ENCODE measurements at places on chromosomes 6 and 20. TPM values are rescaled to one million over a fixed set of nuclear protein-coding genes. Genes with fewer than 3 reads are reported as not detected.
A peak's percentile ranks its signal among the peaks of the same experiment; 100 is the strongest.

- DNase-seq: no peak
These were observed 23.4 kb downstream of the RRBP1 start for GRCh38 chr20:17658648-17658993.

GRCh38 chr20:32977281-32978008, 26.8 kb downstream of the SUN5 start:
- DNase-seq: no peak

GRCh38 chr6:36349240-36349639, 12.6 kb upstream of the BNIP5 start:
- peak; percentile 60 for DNase-seq

DNA sequence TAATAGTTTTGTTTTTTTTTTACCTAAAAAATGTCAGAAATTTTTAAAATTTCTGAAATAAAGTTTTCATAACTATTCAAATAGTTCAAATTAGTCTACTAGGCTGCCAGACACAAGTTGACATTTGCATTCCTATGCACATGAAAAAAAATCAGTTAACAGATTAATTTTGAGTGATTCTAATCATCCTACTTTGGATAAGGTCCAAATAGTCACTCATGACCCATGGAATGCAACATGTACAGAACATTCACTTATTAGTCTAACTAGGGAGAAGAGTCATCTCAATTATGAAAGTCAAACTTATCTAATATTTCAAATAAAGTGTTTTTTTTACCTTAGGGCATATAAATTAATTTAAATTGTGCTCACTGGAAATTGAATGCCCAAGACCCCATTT, 390.2 kb downstream of the EPM2A start:
- no peak for DNase-seq

DNA sequence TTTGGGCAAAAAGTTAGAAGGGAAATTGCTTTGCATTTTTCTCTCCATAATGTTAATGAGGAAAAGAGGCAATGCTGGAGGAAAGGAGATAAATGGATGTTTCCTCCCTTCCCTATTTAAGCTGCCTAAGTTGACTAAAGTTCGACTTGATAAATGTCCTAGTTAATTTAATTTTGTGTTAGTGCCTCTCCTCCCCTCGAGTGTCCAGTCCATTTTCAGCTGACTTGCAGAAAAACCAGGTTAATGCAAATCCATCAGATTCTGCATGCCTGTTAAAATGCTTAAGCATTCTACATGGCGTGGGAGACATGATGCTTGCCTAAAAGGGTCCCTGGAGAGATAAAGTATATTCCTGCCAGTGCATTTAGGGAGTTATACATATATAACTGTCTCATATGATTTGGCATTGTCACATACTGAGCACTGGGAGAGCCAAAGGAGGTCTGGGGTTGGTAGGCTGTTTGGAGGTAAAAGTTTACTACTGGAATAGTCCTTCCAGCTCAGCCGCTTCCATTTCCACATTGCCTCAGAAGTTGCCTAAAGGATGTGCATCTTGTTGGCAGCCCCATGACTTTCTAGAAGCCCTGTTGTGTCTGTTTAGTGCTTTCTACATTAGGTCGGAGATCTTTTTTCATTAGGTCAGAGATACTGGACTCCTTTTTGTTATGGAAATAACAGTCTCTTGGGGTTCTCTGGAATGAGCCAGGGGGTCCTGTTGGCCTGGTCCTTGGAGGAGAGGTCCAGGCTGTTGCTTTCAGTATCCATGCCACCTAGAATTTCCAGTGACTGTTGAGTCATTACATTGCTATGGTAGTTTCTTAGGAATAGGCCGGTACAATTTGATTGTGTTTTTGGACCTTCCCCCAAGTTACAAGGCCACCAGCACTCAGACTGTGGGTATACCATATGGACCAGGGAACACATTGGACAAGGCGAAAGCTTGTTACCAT, 30.4 kb downstream of the JARID2 start:
- no peak for DNase-seq

- DNase-seq: no peak
These were observed 26.3 kb downstream of the GNL1 start for GRCh38 chr6:30530014-30530413.

GRCh38 chr6:33419580-33420490, at the start of gene SYNGAP1:
Gene SYNGAP1, plus strand, starts transcription at chr6:33420065. Its CDS starts 200 bp downstream, at chr6:33420265.
- no peak for DNase-seq

DNA sequence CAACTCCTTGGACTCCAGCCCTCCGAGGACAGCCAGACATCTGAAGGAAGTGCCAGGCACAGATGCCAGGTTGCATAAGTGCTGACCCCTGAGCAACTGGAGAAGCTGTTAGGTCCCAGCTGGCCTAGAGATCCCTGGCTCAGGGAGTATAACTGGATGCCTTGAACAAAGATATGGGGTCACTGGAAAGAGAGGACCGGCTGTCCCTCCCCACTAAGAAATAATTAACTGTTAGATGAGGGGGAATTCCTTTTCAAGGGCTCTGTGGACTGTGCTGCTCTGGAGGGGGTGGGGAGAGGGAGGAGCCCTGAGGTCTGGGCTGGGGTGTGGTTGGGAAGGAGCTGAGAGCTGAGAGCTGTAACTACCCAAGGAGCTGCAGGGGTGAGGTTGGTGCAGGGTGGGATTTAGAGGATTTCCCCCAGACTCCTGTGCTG, 39.6 kb downstream of the HLA-F start:
- DNase-seq: no peak

DNA sequence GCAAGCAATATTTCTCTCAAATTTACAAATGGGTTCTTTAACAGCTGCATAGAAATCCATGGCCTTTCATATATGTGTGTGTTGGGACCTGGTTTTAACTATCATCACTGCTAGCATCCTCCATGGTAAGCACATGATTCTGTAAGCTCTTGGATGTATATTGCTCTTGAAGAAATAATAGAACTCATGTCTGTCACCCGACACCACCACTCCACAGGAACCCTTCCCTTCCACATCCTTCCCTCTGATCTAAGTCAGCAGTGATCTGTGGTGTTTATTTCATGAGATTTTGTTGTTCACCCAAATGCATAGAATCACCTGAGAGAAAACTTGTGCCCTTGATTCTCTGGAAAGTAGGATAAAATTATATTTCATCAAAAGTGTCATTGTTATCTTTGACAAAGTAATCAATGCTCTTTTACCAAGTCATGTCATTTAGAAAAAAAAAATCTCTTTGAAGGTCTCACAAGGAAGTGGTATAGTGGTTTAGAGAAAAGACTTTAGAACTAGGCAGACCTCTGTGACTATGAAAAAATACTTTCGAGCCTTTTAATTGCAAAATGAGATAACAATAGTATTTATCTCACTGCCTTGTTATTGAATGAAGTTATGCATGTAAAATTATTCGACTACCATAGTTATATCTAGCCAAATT, 649.8 kb upstream of the SLC35B3 start:
- no peak for DNase-seq

DNA sequence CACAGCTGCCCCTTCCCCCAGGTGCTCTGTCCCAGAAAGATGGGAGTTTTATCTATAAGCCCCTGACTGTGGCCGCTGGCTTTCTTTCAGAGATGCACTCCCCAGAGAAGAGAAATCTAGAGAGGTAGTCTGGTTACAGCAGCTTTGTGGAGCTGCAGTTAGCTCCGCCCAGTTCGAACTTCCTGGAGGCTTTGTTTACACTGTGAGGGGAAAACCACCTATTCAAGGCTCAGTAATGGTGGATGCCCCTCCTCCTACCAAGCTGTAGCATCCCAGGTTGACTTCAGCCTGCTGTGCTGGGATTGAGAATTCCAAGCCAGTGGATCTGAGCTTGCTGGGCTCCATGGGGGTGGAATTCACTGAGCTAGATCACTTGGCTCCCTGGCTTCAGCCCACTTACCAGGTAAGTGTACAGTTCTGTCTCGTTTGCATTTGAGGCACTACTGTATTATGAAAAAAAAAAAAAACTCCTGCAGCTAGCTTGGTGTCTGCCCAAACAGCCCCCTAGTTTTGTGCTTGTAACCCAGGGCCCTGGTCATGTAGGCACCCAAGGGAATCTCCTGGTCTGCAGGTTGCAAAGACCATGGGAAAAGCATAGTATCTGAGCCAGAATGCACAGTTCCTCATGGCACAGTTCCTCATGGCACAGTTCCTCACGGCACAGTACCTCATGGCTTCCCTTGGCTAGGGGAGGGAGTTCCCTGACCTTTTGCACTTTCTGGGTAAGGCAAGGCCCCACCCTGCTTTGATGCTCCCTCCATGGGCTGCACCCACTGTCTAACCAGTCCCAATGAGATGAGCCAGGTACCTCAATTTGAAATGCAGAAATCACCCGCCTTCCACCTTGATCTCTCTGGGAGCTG, 275.0 kb downstream of the CENPW start:
- no peak for DNase-seq

GRCh38 chr20:34829191-34829590, 3.7 kb upstream of the NCOA6 start:
- no peak for DNase-seq

GRCh38 chr6:143878272-143878760, 14.0 kb downstream of the ZC2HC1B start:
- peak; percentile 77 for DNase-seq

DNA sequence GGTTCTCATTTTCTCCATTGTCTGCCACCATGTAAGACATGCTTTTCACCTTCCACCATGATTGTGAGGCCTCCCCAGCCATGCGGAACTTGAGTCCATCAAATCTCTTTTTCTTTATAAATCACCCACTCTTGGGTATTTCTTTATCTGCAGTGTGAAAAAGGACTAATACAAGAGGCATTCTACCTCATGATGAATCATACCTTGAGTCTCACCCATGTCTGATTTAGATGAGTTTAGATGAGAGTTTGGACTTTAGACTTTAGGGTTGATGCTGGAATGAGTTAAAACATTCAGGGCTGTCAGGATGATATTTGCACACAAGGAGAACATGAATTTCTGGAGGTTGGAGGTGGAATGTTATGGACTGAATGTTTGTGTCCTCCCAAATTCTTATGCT, 545.6 kb downstream of the C6orf118 start:
- no peak for DNase-seq

DNA sequence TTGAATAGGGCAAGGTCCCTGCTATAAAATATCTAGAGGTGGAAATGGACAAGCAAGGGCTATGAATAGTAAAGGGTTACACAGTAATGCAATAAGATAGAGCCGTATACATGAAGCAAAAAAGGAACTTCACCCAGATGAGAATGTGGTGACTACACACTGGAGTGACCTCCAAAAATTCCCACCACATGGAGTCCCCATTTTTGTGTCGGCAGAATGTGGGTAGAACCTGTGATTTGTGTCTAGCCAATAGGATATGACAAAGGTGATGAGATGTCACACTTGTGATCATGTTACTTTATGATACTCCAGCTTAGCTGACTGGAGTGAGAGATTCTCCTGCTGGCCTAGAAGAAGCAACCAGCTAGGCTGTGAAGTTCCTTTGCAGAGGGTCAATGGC, 96.8 kb downstream of the SYNE1 start:
- DNase-seq: no peak

DNA sequence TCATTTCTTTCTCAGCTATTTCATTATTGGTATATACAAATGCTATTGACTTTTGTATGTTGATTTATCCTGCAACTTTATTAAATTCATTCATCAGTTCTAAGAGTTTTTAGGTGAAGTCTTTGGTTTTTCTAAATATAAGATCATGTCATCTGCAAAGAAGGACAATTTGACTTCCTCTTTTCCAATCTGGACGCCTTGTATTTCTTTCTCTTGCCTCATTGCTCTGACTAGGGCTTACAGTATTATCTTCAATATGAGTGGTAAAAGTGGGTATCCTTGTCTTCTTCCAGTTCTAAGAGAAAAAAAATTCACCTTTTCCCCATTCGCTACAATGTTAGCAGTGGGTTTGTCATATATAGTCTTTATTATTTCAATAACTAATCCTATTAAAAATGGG, 38.0 kb downstream of the KIF16B start:
- DNase-seq: no peak

- peak; percentile 10 for DNase-seq
These were observed 808 bp downstream of the ULBP1 start for GRCh38 chr6:149964308-149965193.

DNA sequence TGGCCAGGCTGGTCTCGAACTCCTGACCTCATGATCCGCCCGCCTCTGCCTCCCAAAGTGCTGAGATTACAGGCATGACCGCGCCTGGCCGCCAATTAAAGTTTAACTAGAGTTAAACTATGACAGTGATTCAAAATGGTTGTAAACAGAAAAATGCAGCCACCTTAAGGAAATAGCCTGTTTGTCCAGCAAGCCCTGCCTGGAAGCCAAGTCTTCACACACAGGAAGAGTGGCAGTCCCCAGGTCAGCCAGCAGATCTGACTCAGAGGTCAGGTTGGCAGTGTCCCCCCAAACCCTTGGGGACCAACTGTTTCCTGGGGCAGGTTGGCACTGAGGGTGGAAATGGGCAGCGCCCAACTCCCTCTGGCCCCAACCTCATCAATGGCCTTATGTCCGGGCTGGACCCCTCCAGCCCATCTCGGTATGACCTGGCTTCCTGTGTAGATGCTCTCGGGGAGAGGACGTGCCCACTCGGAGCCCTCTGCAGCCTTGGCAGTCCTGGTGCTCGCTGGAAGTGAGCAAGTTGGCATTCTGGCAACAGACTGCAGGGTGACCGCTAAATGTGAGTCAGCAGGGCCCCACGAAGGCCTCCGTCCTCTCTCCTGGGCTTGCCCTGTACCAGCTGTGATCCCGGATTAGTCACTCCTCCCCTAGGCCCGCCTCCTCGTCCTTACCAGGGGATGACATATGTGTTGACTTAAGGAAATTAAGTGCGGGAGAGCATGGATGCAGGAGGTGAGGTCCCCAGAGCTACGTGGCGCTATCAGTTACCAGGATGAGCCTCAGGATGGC, 9.7 kb upstream of the HSP90AB1 start:
- DNase-seq: peak; percentile 94

DNA sequence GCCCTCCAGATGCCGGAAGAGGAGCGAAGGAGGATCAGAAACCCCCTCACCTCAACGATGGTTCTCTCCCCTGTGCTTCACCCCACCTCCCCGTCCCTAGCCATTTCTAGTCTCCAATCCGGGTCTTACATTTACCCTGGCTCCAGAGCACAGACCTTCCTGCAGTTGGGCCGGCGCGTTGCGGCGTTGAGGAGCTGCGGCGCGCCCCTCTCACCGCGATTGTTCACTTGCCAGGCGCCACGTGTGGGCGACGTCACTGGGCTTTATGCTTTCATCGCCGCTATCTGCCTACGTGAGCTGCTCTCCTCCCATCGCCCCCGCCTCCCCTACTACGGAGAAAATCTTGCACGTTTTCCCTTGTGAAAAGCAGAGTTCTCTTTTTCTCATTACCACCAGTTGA, at the start of gene CRISP2:
Gene CRISP2 (minus strand): TSS at position 198 of the 400 bp plus-strand sequence. CDS start 4,347 bp downstream, outside the sequence.
- no peak for DNase-seq

SIRPB1 gene
- total RNA-seq: 1.1 TPM

NUS1 gene
- total RNA-seq: 32.3 TPM

FAM209B gene
- 0.71 TPM for total RNA-seq

All from foreskin keratinocyte (primary cell).